ENCODE measurements at places on chromosomes 2 and 18.

GRCh38 chr18:13626544-13626908, 99.8 kb downstream of the FAM210A start:
- DNase-seq, result no peak

GRCh38 chr18:58901783-58902182, 37.1 kb downstream of the ZNF532 start:
- no peak for DNase-seq

- no peak for DNase-seq
These were observed 110.3 kb upstream of the SH3BP4 start for GRCh38 chr2:234841321-234842015.

DNA sequence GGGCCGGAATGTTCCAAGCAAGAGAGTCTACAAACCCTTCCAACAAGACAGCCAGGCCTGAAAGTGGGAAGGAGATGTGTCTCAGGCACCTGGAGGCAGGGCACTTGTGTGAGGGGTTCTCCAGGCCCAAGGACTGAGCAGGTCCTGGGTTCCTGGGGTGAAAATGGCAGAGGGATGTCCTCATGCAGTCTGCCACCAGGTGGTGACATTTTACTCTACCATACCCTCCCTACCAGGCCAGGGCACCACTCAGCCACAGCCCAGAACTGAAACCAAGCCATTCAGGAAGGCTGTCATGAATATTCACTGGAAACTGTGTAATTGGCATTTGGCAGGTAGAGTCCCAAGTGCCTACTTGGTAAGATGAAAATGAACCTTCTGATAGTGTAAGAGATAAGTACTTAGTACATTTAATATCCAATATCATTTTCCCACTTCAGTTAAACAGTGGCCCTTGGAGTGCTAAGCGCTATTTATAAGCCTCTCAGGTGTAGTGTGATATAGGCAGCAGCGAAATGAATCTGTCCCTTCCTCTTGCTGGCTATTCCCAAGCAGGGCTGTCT, 185.1 kb downstream of the MYO5B start:
- peak; percentile 9 for DNase-seq

DNA sequence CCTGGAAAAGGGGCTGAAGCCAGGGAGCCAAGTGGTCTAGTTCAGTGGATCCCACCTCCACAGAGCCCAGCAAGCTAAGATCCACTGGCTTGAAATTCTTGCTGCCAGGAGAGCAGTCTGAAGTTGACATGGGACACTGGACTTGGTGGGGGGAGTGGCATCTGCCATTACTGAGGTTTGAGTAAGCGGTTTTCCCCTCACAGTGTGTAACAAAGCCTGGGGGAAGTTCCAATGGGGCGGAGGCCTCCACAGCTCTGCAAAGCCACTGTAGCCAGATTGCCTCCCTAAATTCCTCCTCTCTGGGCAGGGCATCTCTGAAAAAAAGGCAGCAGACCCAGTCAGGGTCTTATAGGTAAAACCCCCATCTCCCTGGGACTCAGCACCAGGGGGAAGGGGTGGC, 144.4 kb downstream of the PTPRM start:
- DNase-seq, result no peak

- DNase-seq, result no peak
These were observed 67.1 kb upstream of the YWHAQ start for GRCh38 chr2:9697909-9698308.

GRCh38 chr2:147665105-147665504, 179.7 kb upstream of the ACVR2A start:
- DNase-seq, result no peak

DNA sequence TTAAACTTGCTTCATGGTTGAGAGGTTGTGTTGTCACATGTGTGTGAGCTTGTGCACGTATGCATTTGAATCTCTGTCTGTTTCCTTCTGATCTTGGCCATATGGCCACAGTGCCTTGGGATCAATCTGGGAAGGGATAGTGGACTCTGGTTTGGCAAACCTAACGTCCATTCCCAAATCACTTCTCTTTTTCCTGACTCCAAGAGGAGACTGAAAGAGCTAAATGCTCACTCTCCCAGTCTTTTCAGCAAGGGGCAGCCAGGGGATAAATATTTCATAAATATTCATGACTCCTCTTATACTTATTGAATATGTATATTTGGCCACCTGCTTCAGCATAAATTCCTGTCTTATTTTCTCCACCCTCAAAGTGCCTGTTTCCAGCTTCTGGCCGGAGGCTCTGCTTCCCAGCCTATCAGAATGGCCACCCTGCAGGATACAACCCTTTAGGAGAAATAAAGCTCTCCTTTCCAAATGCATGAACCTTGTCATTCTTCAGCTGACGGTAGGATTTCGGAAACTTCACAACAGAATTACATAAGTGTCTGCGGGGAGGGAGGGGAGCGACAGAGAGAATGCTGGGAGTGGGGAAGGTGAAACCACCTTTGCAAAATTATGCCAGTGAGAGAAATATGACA, 112.2 kb upstream of the COPS8 start:
- no peak for DNase-seq

DNA sequence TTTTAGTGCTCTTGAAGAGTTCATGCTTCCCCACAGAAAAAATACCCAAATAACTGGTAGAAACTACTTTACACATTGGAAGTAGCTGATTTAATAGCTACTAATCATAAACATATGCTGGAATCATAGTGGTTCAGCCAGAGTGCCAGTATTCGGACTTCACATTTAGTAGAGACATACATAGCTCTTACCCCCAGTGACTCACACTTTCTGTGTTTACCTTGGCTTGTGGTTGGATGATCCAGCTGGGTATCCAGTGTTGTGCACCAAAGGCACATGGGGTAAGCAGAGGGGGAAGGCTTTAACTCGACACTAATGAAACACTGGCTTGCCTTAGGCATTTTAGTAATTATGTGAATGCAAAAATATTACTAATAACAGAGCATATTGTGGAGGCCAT, 18.1 kb downstream of the ARHGAP28 start:
- DNase-seq, result no peak

DNA sequence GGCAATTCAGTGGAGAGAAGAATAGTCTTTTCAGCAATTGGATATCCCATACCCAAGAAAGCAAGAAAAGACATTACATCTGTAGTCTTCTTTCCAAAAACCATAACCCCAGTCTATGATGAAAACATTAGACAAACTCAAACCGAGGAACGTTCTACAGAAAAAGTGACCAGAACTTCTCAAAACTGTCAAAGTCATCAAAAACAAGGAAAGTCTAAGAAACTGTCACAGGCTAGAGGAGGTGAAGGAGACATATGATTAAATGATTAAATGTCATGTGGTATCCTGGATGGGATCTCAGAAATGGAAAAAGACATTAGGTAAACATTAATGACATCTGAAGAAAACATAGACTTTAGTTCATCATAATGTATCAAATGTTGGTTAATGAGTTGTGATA, 4.9 kb upstream of the USP40 start:
- no peak for DNase-seq

DNA sequence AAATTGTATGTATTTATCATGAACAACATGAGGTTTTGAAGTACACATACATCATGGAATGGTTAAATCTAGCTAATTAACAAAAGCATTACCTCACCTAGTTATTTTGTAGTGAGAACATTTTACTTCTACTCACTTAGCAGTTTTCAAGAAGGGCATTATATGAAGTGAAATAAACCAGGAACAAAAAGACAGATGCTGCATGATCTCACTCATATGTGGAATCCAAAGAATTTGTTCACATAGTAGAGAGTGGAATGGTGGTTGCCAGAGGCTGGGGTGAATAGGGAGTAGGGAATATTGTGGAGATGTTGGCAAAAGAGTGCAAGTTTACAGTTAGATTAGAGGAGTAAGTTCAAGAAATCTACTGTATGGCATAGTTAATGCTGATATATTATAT, 292.0 kb downstream of the ASXL3 start:
- no peak for DNase-seq

GRCh38 chr2:15675456-15676195, 84.0 kb downstream of the DDX1 start:
- DNase-seq, result no peak

DNA sequence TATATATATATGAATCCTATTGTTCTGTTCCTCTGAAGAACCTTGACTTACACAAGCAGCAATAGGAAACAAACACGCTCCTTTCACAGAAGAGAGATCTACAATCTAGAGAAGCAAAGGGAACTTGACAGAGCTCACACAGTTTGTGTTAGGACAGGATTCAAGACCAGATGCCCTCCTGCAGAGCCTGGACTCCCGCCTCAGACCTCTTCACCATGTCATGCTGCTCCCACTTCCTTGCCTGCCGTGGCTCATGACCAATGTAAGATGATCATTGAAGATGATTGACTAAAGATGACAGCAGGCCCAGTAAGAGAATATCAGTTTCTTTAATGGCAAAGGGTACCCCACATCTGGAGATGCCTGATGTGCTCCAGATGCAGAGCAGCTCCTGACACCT, 111.2 kb upstream of the AGAP1 start:
- no peak for DNase-seq

DNA sequence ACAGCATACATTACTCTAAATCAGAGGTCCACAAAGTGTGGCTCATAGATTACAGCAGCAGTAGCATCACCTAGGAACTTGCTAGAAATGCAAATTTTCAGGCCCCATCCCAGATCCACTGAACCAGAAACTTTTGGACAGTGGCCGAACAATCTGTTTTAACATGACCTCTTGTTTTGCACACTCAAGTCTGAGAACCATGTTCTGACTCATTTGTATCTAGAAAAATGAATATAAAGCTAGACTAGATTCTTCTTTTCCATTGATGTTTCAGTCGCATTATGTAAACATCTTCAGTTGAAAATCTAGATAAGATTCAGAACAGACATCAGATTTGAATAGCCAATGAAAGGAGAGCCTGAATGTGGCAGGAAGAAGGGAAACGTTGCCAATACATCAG, 608.8 kb downstream of the LRP1B start:
- no peak for DNase-seq

- no peak for DNase-seq
These were observed 78.4 kb downstream of the CD8B2 start for GRCh38 chr2:106565599-106565998.

DNA sequence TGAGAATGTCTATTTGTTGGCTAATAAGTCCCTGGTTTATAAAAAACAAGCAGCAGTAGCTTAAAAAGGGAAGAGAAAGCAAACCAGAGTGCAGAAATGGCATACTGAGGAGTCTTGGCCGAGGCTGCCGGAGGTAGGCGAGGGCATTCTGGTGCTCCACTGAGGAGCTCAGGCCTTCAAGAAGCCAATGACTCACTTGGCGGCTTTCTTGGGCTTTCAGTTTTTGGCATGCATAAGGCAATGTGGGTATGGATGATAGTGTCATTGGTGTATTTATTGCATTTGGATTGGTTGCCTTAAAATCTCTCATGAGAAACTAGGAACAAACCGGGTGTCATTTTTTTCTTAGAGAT, 119.6 kb upstream of the ARL5A start:
- no peak for DNase-seq

DNA sequence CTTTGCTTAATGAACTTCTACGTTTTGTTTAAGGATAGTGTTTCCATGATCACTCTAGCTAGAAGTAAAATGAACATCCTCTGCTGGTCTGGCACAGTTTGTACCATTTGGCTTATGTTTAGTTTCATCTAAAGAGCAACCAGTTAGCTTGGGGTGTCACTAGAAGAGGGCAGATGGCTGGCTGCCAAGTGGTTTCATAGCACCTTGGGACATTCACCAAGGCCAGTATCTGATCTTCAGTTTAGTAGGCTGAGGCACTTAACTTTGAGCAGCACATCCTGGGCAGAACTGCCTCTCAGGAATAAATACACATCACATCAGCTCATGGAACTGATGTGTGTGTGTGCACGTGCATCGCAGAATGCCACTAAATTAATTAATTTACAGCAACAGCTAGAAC, 68.4 kb downstream of the NXPH2 start:
- no peak for DNase-seq

- DNase-seq, result no peak
These were observed 28.0 kb upstream of the KCMF1 start for GRCh38 chr2:84942964-84943421.

- DNase-seq, result no peak
These were observed 119.7 kb downstream of the PDCL3 start for GRCh38 chr2:100682536-100682935.

DNA sequence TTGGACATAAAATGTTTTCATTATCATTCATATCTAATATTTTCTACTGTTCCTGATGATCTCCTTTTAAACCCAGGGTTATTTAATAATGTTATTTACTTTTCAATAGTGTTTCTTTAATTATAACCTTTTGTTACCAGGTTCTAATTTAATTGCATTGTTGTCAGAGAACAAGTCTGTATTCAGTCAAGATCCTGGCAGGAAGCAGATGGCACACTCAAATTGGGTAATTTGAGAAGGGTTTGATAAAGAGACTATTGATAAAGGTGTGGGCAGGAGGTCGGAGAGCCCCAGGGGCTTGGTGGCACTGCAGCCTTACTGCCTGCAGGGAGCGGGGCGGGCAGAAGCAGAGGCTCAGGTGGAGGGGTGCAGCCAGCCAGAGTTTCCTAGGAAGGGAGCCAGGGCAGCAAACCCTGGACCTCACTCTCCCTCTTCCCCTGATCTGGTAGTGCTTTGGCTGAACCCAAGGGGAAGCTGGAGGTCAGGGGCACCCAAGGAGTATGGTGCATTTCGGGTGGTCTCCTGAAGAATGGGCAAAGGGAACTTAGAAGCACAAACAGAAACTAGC, 2.3 kb upstream of the KIF1A start:
- DNase-seq, result no peak

GRCh38 chr2:108417254-108417653, 31.8 kb upstream of the GCC2 start:
- no peak for DNase-seq

GRCh38 chr2:69789772-69790600, 39.5 kb upstream of the GMCL1 start:
- no peak for DNase-seq

- DNase-seq, result no peak
These were observed 240.5 kb upstream of the MYT1L start for GRCh38 chr2:2571301-2572150.

GRCh38 chr2:213980883-213981282, 430.0 kb upstream of the VWC2L start:
- no peak for DNase-seq

DNA sequence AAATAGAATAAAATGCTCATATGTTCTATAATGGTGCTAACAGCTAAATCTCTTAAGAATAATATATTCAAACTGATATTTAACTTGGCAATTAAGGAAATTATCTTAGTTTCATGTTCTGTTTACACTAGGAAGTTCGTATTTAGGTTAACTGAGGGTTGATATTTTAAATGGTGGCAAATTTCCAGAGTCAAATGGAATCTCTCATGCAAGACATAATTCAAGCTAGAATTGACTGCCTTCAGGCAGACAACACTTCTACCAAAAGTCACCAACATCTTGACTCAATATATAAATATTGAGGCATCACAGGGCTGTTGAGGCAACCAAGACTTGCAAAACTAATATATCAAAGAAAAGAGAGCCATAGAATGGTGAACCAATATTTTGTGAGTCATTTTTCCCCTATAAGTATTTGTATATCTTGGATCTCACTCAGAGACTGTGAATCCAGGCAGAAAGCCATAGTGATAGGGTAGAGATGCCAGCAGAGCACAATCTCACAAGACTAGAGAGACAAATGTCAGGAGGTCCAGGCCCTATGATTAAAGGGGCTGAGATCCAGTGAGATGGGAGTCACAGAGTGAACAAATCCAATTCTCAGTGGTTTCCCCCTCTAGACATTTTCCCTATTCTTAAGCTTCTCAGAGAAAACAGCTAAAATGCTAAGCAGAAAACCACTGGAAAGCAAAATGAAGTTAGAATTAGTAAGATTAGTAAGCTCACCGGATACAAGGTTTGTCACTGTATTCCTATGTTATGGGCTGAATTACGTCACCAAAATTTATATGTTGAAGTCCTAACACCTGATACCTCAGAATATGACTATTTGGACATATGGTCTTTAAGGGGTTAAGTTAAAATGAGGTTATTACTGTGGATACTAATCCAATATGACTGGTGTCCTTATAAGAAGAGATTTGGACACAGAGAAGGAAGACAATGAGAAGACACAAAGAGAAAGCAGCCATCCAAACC, 358.2 kb upstream of the UBE2E3 start:
- DNase-seq, result no peak

Data from CD8-positive, alpha-beta T cell (primary cell).